GM04504 (cell line): ENCODE measurements at places on chromosomes 5 and 9.
A peak's percentile ranks its signal among the peaks of the same experiment; 100 is the strongest.

DNA sequence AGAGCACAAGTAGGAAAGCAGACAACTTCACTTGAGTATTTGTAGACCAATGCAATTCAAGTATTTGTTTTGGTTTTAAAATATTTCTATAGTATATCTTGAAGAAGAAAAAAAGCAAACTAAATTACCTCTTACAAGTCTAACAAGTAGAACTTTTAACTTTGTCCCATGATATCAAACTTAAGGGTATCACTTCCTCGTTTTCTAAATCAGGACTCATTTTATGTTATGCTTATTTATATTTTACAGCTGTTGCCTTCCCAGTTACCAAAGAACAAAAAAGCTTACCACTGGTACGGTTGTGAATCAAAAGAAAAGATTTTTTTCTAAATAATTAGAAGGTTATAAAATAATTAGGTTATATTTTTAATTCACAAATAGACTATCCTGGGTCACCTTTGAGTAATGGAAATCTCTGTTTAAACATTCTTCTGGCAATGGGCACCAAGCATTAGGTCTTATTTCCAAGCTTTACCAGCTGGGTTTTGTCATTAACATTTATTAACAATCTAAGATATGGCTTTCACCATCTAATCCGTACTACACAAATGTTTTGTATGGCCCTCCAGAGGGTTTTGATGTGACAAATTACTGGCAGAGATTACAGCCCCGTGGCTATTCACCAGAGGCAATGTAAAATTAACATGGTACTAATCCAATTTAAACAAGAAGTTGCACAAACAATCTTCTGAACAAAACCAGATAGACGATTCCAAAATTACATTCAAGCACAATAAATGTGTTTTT is 63.6 kb downstream of the CEP120 start:
- no peak for DNase-seq

- DNase-seq, result no peak
Measured at GRCh38 chr9:92669527-92669889, 423 bp downstream of the IPPK start.

DNA sequence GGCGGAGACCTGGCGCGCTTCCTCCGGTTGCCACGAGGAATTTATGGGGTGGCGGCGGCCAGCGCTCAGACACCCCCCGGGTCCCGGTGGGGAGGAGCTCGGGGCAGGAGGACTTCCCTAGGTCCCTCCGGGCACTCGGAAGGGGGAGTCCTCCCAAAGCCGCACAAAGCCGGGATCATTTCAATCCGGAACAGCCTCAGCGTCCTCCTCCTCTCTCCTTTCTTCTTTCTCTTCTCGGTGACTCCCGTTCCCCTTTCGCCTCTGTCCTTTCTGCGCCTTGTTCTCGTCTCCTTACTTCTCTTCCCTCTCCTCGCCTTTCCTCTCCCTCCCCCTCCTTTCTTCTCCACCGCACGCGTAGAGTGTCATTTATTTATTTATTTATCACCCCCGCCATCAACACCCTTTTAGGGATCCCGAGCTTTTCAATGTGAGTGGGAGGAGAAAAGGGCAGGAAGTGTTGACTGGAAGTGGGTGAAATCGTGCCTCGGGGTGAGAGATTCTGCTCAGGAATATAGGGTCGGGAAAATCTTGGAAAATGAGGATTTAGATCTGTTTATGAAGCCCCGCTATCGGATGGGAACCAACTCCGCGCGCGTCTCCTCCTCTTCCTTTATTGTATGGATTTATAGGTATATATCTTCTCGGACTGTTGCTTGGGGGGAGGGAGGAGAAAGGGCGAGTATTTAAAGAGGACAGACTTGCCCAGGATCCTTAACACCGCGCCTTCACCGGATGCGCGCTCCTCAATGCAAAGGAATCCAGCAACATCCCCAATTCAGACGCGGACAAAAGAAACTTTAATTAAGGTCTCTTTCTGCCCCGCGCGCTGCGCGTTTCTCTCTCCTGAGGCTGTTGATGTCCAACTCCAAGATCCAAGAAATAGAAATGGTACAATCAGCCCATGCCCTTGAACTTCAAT is 2.0 kb upstream of the ZNF462 start:
- no peak for DNase-seq

DNA sequence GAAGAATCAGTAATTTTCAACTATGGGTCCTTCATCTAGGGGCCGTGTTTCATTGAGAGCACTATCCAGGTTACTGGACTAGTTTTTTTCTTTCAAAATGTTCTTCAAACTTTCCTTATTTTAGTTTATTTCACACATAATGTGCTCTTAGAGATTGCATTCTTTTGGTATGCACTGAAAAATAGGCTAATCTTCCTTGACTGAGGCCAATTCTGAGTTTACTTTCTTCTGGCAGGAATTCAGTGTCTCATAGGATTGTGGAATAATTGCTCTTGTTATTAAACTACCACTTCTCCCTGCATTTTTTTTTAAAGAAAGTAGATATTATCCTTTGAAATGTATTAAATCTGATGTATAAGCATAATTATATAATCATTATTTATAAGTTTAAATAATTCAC is 624.5 kb downstream of the RAB3C start:
- no peak for DNase-seq

DNA sequence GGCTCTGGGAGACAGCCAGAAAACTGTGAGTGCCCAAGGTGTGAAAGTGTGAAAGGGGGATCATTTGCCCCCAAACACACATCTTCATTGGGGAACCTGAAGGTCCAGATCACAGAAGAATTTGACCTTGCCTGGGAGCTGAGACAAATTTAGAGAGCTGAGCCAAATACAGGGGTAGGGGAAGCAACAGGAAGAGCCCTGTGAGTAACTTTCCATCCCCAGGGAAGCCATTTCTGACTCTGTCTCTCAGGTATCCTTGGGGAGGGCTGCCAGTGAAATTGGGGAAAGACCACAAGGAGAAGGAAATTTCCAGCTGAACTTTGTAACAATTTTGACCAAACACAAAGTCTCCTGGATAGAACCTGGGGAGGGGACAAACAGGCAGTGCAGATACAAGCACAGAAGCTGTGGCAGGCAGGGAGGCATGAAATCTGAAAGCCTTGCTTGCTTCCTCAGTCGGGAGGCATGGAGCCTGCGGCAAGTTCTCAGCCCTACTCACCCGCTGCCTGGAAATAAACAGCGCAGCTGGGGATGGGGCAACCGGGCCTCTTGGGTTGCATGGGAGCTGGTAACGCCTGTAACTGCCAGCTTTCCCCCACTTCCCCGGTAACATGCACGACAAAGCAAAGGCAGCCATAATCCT is 31.5 kb upstream of the ZCCHC9 start:
- DNase-seq, result no peak

DNA sequence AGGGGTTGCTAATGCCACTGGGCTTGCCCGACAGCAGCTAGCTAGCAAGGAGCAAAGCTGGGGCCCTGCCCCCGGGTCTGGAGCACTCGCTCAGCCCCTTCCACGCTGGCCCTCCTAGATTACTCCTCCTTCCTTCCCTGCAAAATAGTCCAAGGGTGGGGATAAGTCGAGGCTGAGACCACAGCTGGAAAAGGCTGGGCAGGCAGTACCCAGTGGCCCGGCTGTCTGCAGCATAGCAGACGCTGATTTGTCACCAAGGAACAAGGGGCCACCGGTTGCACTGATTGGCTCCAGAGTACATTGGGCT is 73.9 kb downstream of the ADAMTS2 start:
- no peak for DNase-seq

DNA sequence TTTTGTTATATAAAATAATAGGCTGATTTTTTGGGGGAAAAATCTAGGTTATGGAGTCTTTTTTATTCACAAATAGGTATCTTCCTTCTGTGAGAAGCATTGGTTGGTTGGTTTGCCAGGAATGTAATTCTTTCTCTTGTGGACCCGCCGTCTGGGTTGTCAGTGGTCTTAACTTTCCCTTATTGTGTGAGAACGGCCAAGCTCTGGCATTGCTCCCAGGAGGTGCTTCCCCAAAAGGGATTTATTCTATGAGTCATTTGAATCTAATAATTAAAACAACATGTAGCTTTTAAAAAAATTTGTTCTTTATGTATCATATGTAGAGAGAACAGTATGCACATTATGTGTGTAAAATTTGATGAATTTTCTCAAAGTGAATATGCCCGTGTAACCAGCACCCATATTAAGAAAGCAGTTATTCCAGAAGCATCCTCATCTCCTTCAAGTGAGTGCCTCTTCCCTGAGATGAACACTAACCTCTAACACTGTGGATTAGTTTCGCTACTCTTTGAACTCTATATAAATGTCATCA is 114.4 kb downstream of the MAST4 start:
- no peak for DNase-seq

- DNase-seq, result no peak
Measured at GRCh38 chr5:6825678-6826244, 112.5 kb downstream of the TENT4A start.

DNA sequence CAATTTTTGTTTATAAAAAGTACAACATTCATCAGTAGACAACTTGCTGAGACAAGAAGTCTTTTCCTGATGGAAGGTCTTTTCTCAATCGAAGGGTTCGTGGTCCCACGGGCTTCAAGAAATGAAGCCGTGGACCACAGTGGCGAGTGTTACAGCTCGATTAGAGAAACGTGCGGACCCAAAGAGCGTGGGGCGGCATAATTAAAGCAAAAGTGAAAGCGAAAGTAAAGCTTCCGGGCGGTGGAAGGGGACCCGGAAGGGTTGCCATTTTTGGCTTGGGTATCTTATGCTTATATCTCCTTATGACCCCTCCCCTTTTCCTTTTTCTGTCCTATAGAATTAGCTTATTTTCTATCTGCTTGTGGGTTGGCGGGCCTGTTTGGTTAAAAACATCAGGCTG is 2309.4 kb upstream of the ACO1 start:
- no peak for DNase-seq

- no peak for DNase-seq
Measured at GRCh38 chr5:54835647-54836046, 149.7 kb downstream of the ESM1 start.

DNA sequence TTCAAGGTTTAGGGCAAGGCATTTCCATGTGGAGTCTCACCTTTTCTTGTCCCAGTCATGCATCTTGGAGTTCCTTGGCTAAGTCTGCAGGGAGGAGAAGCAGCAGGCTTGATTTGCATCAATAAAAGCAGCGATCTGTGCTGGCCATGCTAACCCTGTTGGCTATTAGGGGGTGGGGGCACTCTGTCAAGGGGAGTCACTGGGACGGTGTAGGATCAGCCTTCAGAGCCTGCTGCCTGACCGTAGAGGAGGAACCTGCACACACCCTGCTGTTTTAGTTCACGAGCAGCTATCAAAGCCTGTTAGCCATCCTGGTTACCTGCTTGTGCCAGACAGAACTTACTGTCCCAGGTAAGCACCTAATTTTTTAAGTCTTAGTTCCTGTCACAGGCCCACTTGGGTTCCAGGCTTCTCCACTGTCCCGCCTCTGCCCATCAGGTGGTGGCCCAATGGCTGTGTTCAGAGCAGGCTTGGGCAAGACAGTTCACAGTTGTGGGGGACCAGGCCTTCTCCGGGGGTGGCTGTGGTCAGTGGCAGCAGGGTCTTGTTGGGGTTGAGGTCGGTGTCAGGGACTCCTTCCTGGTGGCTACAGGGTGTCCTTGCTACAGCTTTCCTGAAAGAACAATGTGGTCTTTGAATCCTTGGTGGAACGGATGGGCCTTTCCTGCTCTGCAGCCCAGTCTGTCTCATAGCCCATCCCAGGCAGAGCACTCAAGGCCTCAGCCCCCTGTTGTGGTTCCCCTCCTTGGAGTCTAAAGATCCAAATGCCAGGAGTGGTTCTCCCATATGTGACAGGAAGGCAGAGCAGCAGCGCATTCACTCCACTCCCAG is 43.7 kb downstream of the SECISBP2 start:
- DNase-seq, result no peak

- no peak for DNase-seq
Measured at GRCh38 chr5:176702671-176703641, 55.7 kb downstream of the TSPAN17 start.

DNA sequence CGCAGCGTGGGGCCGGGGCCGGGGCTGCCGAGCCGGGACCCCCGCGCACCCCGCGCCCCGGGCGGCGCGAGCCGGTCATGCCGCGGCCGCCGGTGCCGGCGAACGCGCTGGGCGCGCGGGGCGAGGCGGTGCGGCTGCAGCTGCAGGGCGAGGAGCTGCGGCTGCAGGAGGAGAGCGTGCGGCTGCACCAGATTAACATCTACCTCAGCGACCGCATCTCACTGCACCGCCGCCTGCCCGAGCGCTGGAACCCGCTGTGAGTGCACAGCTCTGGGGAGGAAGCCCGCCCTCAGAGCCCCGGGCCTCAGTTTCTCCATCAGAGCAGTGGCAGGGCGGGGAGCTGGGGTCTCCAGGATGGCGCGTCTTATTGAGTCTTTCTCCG is 335 bp downstream of the GALNT12 start:
- no peak for DNase-seq

DNA sequence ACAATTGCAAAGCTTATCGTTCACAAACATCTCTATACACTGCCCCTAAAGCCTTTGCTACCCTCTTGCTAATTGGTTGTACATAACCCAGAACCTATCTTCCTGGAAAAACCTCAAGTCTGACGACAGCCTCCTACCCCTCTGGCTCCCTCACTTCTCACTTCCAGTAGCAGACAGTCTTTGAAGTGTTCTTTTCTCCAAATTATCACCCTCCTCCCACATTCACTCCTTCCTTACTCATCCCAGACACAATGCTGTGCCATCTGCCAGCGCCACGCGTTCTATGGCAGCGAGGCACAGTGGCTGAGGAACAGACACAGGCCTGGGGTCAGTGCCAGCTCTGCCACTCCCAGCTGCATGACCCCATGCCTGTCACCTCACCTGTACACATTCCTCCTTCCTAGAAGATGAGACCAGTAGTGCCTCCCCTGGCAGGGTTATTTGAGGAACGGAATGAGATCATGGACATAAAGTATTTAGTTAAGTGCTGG is 27.7 kb downstream of the CLTA start:
- no peak for DNase-seq

GRCh38 chr9:130292106-130292505 is 26.5 kb downstream of the HMCN2 start:
- DNase-seq, result peak; percentile 22

GRCh38 chr5:56705217-56705616 is 110.1 kb upstream of the MAP3K1 start:
- no peak for DNase-seq

GRCh38 chr5:96439477-96440184 is 6.6 kb upstream of the PCSK1 start:
- DNase-seq, result no peak

GRCh38 chr5:141521244-141521781 is 32.4 kb downstream of the PCDHGC5 start:
- peak; percentile 98 for DNase-seq

DNA sequence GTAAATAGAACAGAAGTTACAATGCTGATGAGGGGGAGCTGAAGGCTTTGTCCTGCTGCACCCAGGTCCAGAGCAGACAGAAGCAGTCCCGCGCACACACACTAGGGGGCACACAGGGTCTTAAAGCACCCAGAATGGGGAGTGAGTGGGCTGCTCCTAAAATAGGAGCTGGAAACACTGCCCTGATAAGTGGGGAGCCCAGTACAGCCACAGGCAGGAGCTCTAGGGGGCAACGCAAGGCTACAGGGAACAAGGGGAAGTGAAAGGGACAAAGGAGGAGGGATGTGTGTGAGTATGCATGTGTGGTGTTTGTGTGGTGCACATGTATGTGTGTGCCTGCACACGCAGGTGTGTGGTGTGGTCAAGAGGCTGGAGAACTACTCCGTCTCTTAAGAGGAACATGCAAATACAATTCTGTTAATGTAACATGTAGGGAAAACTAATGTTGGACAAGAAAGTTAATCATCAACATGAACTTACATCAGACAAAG is 191.5 kb downstream of the ROR2 start:
- no peak for DNase-seq

- no peak for DNase-seq
Measured at GRCh38 chr5:83025690-83026478, 51.3 kb downstream of the TMEM167A start.

GRCh38 chr5:108801776-108802175 is 54.1 kb downstream of the FER start:
- peak; percentile 71 for DNase-seq
